Breast epithelium (tissue), 4 donors: ENCODE measurements at places on chromosomes 2 and 18. TPM values are rescaled to one million over a fixed set of nuclear protein-coding genes. Genes with fewer than 3 reads are reported as not detected.

GRCh38 chr2:37877457-37878315, 47.4 kb upstream of the RMDN2 start:
- no peak overlapping the region for H3K4me3 ChIP-seq
- H3K36me3 ChIP-seq: no peaks in the 10 kb centered on the region
- no peak for DNase-seq
- no peaks in the 10 kb centered on the region for H3K4me1 ChIP-seq
- H3K27me3 ChIP-seq: no peaks in the 10 kb centered on the region
- no peak overlapping the region for H3K27ac ChIP-seq

Gene CACNB4
- total RNA-seq: 17.7 TPM

Gene SCTR
- total RNA-seq: not detected

Gene IL37
- total RNA-seq: not detected

GRCh38 chr18:36602620-36603019, 226.2 kb downstream of the TPGS2 start:
- H3K4me1 ChIP-seq: no peaks in the 10 kb centered on the region
- no peaks in the 10 kb centered on the region for H3K36me3 ChIP-seq
- H3K27me3 ChIP-seq: no peaks in the 10 kb centered on the region

Gene ARL4C
- total RNA-seq: 61.0 TPM

- H3K36me3 ChIP-seq: no peaks in the 10 kb centered on the region
- DNase-seq: no peak
- no peaks in the 10 kb centered on the region for H3K4me1 ChIP-seq
- H3K27ac ChIP-seq: peak overlapping the region; percentile 68
These were observed 7.1 kb upstream of the KLF11 start for GRCh38 chr2:10036095-10036884.

Gene GNAL
- total RNA-seq: 7.5 TPM

Gene HJURP
- 0.33 TPM for total RNA-seq

Gene CAPG
- 254 TPM for total RNA-seq

- H3K27ac ChIP-seq: no peak overlapping the region
- no peaks in the 10 kb centered on the region for H3K27me3 ChIP-seq
- no peak for DNase-seq
- H3K36me3 ChIP-seq: no peaks in the 10 kb centered on the region
- no peaks in the 10 kb centered on the region for H3K4me1 ChIP-seq
- no peak overlapping the region for H3K4me3 ChIP-seq
These were observed 116.6 kb downstream of the RPIA start for GRCh38 chr2:88808083-88808482.

- no peak overlapping the region for H3K4me3 ChIP-seq
- H3K4me1 ChIP-seq: no peaks in the 10 kb centered on the region
- H3K27me3 ChIP-seq: no peaks in the 10 kb centered on the region
- H3K36me3 ChIP-seq: no peaks in the 10 kb centered on the region
These were observed 9.8 kb downstream of the CKAP2L start for GRCh38 chr2:112754564-112754963.

- H3K4me3 ChIP-seq: no peak overlapping the region
- H3K27ac ChIP-seq: no peak overlapping the region
- DNase-seq: no peak
- no peaks in the 10 kb centered on the region for H3K27me3 ChIP-seq
These were observed 112.1 kb downstream of the TCF4 start for GRCh38 chr18:55475916-55476315.

- H3K4me1 ChIP-seq: no peaks in the 10 kb centered on the region
- H3K27me3 ChIP-seq: no peaks in the 10 kb centered on the region
These were observed 283.1 kb upstream of the CHAC2 start for GRCh38 chr2:53484531-53484930.

DNA sequence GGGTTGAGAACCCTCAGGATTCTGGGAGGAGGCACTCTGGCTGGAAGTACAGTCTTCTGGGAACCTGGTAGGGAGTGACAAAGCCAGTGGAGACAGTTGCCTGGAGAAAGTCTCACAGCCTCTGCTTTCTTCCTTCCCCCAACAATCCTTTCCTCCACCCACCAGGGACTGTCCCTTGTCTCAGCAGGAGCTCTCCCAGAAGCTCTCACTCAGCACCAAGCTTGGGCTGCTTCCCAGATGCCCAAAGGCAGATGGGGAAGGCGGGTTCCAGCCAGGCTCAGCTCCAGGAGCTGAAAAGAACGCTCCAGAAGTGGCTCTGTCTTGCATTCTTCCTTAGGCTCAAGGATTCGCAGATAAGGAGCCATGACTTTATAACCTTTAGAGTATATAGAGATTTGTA, 7.6 kb upstream of the NAGK start:
- no peaks in the 10 kb centered on the region for H3K27me3 ChIP-seq
- H3K36me3 ChIP-seq: no peaks in the 10 kb centered on the region
- no peak overlapping the region for H3K4me3 ChIP-seq
- DNase-seq: no peak
- H3K27ac ChIP-seq: no peak overlapping the region

DNA sequence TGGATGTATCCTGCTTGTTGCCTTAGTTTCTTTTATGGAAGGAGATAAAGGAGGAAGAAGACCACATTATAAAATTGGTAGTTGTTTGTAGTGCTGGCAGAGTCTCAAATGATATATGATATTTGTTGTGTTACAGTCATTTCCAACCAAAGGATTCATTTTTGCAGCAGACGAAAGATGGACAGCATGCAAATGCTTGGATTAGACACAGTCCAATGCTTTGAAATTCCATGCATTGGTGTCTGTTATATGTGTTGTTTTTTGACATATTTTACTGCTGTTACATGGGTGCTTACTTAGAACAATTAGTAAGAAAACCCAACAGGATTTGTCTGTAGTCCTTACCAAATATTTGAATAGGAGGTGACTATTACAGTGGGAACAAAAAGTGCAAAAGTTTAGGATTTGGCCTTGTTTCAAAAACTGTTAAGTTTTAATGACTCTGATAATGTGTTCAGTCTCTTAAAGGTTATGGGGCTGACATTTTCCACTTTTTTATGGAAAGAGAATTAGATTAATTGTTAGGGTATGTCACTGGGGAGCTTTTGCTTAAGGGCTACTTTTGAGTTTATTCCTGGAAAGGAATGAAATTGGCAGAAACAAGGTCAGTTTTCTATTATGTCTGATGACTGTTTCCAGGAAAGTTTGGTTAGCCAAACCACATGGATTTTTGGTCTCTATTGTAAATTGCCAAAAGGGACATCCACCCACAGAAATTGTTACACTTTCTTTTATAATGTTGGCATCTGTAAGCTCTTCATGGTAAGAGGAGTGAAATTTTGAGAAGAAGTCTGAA, 229.4 kb upstream of the MMADHC start:
- no peaks in the 10 kb centered on the region for H3K4me1 ChIP-seq
- no peak for DNase-seq
- no peak overlapping the region for H3K27ac ChIP-seq
- H3K4me3 ChIP-seq: no peak overlapping the region

Gene IFIH1
- total RNA-seq: 13.1 TPM

DNA sequence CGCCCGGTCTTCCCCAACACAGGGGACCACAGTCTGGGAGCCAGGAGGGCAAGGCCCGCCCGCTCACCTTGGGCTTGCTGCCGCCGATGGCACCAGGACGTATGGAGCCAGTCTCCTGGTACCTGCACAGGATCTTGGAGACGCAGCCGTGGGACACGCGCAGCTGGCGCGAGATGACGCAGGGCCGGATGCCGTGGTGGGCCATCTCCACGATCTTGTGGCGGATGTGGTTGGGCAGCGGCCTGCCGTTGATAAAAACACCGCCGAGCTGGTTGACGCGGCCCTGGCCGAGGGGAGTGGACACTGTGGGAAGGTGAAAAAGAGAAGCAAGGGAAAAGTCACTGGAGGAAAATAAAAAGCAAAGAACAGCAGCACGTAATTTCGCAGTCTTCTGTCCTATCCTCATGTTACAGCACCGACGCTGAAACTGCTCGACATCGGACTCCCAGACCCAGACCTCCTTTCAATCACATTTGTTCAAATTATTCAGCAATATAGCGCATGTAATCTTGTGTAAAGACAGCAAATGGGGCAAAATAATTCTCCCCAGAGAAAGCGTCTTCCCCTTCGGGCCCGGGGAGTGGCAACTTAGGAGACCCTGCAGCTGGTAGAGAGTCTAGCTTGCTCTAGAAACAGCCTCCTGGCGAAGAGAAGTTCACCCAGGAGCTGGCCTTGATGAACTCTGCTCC, 1.7 kb downstream of the PAX3 start:
- H3K4me1 ChIP-seq: peaks cover 3% of the 10 kb centered on the region
- no peak overlapping the region for H3K4me3 ChIP-seq
- H3K27me3 ChIP-seq: peaks cover 12% of the 10 kb centered on the region
- DNase-seq: no peak
- no peak overlapping the region for H3K27ac ChIP-seq
- no peaks in the 10 kb centered on the region for H3K36me3 ChIP-seq

GRCh38 chr2:69733342-69734034, 8.4 kb upstream of the ANXA4 start:
- no peaks in the 10 kb centered on the region for H3K36me3 ChIP-seq
- H3K4me3 ChIP-seq: no peak overlapping the region
- H3K4me1 ChIP-seq: no peaks in the 10 kb centered on the region
- H3K27ac ChIP-seq: no peak overlapping the region
- no peak for DNase-seq
- no peaks in the 10 kb centered on the region for H3K27me3 ChIP-seq

GRCh38 chr2:204437408-204437807, 107.9 kb upstream of the PARD3B start:
- no peak overlapping the region for H3K27ac ChIP-seq
- no peak for DNase-seq
- no peaks in the 10 kb centered on the region for H3K27me3 ChIP-seq
- no peaks in the 10 kb centered on the region for H3K36me3 ChIP-seq

Gene CD302
- 61.0 TPM for total RNA-seq

DNA sequence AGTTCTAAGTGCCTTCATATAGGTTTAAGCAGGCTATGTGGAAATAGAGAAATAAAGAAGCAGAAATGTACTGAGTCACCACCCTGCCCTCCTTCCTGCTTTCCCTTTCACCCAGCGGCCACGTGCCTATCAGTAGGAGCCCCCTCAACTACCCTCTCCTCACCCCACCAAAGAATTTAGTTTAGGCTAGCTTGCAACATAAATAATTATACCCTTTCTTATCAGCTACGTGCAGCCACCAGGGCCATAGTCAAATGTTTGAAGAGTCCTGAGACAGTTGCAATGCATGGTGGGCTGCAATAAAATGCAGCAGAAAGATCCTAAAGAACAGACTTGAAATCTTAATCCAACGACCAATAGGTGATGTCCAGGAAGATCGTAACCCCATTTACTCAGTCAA, 101.2 kb downstream of the RTP5 start:
- no peaks in the 10 kb centered on the region for H3K27me3 ChIP-seq
- H3K36me3 ChIP-seq: no peaks in the 10 kb centered on the region
- DNase-seq: no peak
- H3K27ac ChIP-seq: no peak overlapping the region
- no peak overlapping the region for H3K4me3 ChIP-seq

Gene SERPINB12
- total RNA-seq: not detected

Gene ABCA12
- 4.0 TPM for total RNA-seq

DNA sequence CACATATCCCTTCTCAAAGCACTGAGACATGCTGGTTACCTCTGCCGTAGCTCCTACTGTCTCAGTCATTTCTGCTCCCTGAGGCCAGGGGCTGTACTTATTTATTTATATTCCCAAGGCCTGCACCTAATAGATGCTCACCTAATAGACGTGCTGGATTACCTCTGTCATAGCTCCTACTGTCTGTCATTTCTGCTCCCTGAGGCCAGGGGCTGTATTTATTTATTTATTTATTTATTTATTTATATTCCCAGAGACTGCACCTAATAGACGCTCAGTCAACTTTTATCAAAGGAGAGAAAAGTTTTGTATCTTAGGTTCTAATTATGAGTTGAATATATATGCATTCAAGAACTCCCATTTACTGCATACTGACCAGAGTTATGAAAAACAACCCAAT, 414.0 kb upstream of the TRIB2 start:
- no peaks in the 10 kb centered on the region for H3K4me1 ChIP-seq
- no peaks in the 10 kb centered on the region for H3K27me3 ChIP-seq
- no peak for DNase-seq
- H3K27ac ChIP-seq: no peak overlapping the region

DNA sequence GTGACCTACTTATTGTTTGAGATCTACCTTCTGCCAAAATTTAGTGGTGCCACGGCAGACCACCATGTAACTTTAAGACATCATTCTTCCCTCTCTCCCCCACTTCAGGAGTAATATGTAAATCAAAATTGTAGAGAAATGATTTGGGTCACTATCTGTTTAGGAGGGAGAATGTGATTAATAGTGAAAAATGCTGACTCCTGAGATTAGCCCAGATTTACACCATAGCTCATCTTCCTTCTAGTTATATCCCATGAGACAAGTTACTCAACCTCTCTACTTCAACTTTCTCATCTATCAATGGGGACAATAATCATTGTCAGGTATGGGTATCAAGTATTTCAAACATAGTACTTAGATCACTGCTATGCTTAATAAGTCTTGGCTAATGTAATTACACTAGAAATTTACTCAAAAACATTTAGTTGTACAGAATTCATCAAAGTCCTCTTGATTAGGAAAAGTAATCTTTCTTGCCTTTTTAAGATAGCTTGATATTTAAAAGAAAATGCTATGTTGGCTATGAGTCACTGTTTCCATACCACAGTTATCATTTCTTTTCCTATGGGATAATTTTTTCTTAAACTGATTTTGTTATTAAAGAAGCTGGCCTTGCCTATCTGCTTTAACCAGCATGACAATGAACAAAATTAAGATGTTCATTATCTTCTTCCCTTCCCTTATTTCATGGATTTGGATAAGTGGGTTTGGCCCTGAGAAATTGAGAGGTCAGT, 1038.9 kb upstream of the ZEB2 start:
- no peaks in the 10 kb centered on the region for H3K4me1 ChIP-seq
- no peaks in the 10 kb centered on the region for H3K36me3 ChIP-seq
- no peak overlapping the region for H3K27ac ChIP-seq
- H3K4me3 ChIP-seq: no peak overlapping the region

DNA sequence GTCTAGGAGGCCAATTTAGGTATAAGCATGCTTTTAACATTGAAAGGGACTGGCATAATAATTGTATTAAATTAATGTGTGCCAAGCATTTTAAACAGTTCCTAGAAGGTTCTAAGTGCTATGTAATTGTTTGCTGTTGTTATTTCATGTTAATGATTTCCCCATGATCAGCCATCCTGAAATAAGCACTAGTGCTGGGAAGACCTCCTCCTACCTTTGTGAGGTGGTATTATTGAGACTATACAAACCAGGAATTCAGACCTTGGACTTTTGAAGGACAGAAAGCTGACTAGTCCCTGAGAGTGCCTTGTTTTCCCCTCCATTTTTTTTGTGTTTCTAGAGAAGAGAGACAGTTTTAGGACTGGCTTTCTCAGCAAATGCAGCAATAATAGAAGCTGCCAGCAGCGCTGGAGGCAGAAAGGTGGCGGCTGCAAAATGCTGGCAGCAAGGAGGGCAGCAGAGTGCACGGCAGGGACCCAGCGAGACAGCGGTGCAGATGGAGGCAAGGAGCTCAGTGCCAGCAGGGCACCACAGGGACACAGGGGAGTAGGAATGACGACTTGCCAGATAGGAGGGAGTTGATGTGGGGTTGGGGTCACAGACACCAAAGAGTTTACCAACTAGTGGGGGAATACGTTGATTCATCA, 25.3 kb downstream of the NABP1 start:
- H3K27ac ChIP-seq: no peak overlapping the region
- no peaks in the 10 kb centered on the region for H3K4me1 ChIP-seq
- no peak for DNase-seq
- H3K36me3 ChIP-seq: no peaks in the 10 kb centered on the region
- H3K4me3 ChIP-seq: no peak overlapping the region
